ENCODE measurements at places on chromosomes 13 and 19. TPM values are rescaled to one million over a fixed set of nuclear protein-coding genes. Genes with fewer than 3 reads are reported as not detected.

RFPL4AL1 gene
- not detected for total RNA-seq

GRCh38 chr13:97117388-97117910 is 104.7 kb upstream of the MBNL2 start:
- no peak for DNase-seq

- peak; percentile 31 for DNase-seq
These were observed 857 bp downstream of the IER2 start for GRCh38 chr19:13150931-13151604.

POLD1 gene
- total RNA-seq = 254 TPM

DNA sequence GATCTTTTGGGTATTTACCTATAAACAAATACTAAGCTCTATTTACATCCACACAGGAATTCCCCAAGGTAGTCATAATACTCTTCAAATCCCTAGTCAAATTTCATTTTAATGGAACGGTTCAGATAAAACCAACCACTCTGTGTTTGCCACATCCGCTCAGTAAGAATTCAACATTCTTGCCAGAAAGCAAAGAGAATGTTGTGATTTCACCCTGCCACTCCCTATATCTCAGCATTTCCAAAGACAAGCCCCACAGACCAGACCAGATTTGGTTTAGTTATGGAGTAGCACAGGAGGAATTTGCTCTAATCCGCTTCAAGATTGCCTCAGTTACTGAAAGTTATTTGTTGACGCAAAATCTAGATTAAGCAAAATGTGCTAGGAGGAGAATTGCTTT is 105.6 kb upstream of the SERP2 start:
- no peak for DNase-seq

HNRNPUL1 gene
- 286 TPM for total RNA-seq

Data from activated naive CD4-positive, alpha-beta T cell treated with anti-CD3 and anti-CD28 coated beads, Interleukin-2, amount 50 U/mL, for 72 hours (primary cell).